ENCODE measurements at places on chromosomes 7 and 10.

- no peak for DNase-seq
These were observed 274.0 kb downstream of the DNAJB6 start for GRCh38 chr7:157610671-157611295.

DNA sequence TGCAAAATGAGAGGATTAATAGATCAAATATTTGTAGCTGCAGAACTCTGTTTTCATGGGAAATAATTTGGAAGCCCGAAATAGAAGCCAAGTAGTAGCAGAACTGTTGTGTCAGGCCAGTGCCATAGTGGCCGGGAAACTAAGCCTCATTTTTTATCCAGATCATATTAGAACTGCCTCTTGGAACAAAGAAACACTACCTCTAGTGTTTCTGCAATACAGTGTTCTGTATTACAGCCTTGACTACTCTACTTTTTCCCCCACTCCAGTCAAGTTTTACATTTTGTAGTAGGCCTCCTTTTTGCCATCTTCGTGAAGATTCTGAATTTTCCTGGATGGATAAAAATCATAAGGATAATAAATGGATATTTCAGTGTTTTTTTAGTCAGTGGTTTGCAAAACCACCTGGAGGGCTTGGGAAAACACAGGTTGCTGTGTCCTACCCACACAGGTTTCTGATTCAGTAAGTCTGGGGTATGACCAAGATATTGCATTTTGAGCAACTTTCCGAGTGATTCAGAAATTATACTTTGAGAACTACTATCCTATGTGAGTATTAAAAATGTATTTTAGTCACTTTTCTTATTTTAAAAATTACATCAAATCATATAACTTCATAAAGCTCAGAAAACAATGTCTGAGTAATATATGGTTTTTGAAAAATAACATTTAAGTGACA is 326.2 kb upstream of the KAT6B start:
- no peak for DNase-seq

- no peak for DNase-seq
These were observed 97.7 kb upstream of the TMEM196 start for GRCh38 chr7:19871102-19871501.

DNA sequence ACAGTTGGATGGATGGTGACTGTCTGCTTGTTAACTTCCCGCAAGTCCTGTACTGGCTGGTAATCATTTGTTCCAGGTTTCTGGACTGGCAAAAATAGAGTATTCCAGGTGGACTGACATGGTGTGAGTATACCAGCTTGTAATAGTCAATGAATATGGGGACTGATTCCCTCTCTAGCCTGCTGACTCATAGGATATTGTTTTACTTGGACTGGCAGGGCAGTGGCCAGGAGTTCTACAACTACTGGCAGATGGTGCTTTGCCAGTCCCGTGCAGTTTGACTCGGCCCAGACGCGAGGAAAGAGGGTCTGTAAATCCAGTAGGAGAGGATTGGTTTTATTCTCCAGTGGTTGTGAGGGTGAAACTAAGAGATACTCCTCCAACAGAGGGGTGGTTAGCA is 78.0 kb downstream of the PRR15 start:
- no peak for DNase-seq

DNA sequence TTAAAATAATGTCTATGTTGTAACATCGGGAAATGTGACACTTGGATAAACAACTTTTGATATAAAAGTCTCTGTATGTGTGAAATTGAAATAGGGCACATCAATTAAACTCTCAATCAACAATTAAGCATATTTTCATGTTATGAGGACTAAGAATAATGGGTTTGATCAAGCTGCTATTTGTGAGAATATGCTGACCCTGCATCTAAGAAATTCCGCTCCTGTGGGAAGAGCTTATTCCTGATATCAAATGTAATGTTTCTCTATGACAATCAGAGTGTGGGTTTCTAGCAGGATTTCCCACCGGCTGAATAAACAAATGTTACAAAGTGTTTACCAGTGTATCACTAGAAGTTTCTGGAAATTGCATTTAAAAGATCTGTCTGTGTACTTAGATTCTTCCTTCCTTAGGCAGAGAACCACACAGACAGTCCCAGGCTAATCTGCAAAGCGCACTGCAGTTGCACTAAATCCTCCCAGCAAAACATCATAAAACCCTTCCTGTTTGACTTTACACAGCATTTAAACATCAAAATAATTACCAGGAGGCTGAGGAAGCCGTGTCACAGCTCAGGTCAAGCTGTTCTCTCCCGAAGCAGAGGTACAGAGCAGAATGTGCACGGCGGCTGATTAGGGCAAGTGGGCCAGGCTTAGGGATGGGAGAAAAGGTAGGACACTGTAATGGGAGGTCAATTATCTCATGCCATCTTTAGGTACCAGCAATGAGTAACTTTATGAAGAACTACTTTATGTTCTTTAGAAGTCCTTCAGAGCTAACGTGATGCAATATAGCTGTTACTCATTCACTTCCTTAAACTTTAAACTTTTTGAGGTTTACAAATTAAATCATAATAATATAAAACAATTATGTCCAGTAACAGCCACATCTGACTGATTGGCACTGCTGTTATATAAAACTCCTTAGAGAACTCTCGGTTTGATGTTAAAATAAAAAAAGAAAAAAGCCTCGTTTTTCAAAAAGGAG is 109.1 kb upstream of the CTTNBP2 start:
- no peak for DNase-seq

DNA sequence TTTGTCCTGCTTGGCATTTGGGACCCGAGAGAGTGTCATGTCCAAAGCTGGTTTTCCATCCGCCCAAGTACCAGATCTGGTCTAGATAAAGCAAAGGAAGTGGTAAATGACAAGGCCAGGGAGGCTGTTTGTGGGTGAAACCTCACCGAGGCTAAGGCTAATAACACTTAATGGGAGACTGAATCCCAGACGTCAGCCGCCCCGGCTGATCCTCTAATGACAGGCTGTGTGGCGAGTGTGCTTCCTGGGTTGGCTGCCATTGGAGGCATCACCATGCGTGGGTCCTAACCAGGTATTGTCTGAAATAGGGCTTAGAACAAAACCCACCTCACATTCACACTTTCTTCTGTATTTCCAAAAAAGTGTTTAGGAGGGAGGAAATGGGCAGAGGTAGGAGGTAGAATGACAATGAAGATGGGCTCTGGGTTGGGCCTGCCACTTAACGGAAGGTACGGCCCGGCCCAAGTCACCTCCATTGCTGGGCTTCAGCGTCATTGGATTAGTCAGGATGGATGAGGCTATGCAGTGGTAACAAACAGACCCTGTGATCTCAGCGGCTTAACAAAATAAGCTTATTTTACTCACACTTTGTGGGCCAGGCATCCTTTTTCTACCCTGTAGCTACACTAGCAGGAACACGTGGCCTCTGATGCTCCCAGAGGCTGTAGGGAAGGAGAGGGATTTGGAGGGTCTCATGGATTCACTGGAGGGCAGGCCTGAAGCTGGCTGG is 59.7 kb downstream of the PROSER2 start:
- DNase-seq, result no peak
